ENCODE measurements at places on chromosomes 3 and 15.

DNA sequence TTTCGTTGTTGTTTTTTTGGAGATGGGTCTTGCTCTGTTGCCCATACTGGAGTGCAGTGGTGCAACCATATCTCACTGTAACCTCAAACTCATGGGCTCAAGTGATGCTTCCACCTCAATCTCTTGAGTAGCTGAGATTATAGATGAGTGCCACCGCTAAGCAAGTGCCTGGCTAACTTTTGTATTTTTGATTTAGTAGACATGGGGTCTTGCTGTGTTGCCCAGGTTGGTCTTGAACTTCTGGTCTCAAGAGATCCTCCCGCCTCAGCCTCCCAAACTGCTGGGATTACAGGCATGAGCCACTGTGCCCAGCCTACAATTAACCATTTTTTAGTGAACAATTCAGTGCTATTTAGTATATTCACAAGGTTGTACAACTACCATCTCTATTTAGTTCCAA is 42.2 kb downstream of the ARHGEF3 start:
- DNase-seq = no peak

GRCh38 chr15:95663156-95664100 is 667.1 kb upstream of the NR2F2 start:
- DNase-seq = no peak

- DNase-seq = no peak
Measured at GRCh38 chr15:33671456-33671855, 296.8 kb upstream of the CHRM5 start.

- no peak for DNase-seq
Measured at GRCh38 chr3:135706758-135707375, 258.7 kb upstream of the PPP2R3A start.

DNA sequence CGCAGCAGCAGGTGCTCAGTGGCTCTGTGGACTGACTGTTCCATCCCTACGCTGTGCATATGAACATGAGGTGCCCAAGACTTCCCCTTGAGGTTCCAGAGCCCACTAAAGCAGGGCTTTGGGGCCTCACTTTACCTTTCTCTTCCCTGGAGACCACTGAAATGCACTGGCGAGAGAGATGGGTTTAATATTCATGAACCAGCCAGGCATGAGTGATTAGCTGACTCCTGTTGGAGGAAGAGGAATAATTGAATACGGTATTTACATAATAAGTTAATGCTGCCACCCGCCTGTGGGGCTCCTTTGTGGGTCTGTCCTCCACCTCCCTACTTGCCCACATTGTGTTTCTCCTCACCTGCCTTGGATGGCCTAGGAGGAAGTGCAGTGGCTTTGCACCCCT is 263.4 kb downstream of the TLE3 start:
- DNase-seq = no peak

- DNase-seq = no peak
Measured at GRCh38 chr15:100914876-100915275, 4.3 kb upstream of the LRRK1 start.
